ENCODE measurements at places on chromosomes 5 and 9. TPM values are rescaled to one million over a fixed set of nuclear protein-coding genes. Genes with fewer than 3 reads are reported as not detected.

- no peak overlapping the region for H3K4me3 ChIP-seq
- no peak for DNase-seq
- H3K36me3 ChIP-seq = no peaks in the 10 kb centered on the region
- no peak overlapping the region for H3K27ac ChIP-seq
- H3K27me3 ChIP-seq = no peaks in the 10 kb centered on the region
- H3K4me1 ChIP-seq = peaks cover 7% of the 10 kb centered on the region
These were observed 202.7 kb downstream of the PBX3 start for GRCh38 chr9:125949703-125950460.

DNA sequence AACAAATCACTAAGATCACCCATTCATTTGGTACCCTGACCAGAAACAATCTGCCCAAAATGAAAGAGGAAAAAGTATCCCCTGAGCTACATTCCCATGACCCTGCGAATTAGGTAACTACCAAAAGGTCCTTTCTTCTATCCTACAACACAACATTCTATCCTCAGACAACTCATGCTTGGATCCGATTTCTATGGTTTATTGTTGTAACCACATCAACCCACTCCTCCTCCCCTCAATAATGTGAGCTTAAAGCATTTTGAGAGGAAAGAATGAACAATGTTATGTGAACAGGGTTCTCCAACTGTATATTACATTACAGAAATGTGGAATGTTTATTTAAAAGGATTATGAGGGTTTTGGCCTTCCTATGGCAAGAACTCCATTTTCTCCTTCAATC is 4.0 kb downstream of the SLC35D2 start:
- H3K27ac ChIP-seq = no peak overlapping the region
- H3K27me3 ChIP-seq = no peaks in the 10 kb centered on the region
- peaks cover 49% of the 10 kb centered on the region for H3K4me1 ChIP-seq

DNA sequence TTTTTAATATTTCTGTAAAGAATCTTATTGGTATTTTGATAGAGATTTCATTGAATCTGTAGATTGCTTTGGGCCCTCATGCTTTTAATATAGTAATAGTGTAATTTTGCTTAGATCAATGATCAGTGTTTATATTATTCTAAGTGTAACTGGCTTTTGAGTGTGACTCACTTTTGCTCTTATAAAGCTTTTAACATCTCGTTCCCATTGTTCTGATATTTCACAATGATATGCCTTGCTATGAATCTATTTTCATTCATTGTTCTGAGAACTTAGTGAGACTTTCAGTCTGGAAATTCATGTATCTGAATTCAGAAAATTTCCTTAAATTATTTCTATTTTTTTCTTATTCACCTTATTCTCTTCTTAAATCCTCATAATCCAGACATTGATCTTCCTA is 13.5 kb upstream of the MAMDC2 start:
- no peak overlapping the region for H3K27ac ChIP-seq
- peaks cover 21% of the 10 kb centered on the region for H3K4me1 ChIP-seq
- no peak for DNase-seq
- no peaks in the 10 kb centered on the region for H3K27me3 ChIP-seq

DNA sequence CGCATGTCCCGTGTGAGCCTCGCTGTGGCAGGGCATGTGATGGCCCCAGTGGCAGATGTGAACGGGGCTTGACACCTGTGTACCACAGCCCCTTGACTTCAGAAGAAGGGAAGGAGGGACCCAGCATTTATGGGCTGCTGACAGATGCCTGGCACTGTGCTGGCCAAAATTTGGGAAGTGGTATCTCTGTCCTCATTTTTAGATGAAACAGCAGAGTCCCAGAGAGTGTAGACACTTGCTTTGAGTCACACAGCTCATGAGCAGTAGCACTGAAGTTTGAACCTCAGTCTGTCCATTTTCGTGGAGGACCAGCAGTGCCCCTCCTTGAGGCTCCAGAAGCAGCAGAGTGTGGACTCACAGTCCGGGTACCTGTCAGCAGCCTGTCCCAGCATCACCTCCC is 16.5 kb downstream of the NEK6 start:
- DNase-seq = no peak
- peak overlapping the region; percentile 74 for H3K27ac ChIP-seq
- H3K4me3 ChIP-seq = no peak overlapping the region
- H3K27me3 ChIP-seq = no peaks in the 10 kb centered on the region
- H3K36me3 ChIP-seq = no peaks in the 10 kb centered on the region
- peaks cover 35% of the 10 kb centered on the region for H3K4me1 ChIP-seq

BSPRY gene
- 0.57 TPM for total RNA-seq

GRCh38 chr5:154258531-154259217 is 68.1 kb downstream of the GALNT10 start:
- DNase-seq = peak; percentile 8
- peaks cover 15% of the 10 kb centered on the region for H3K4me1 ChIP-seq
- H3K36me3 ChIP-seq = no peaks in the 10 kb centered on the region

MCTP1 gene
- total RNA-seq = 18.1 TPM

CDH9 gene
- not detected for total RNA-seq

ELOVL7 gene
- total RNA-seq = 7.0 TPM

DNA sequence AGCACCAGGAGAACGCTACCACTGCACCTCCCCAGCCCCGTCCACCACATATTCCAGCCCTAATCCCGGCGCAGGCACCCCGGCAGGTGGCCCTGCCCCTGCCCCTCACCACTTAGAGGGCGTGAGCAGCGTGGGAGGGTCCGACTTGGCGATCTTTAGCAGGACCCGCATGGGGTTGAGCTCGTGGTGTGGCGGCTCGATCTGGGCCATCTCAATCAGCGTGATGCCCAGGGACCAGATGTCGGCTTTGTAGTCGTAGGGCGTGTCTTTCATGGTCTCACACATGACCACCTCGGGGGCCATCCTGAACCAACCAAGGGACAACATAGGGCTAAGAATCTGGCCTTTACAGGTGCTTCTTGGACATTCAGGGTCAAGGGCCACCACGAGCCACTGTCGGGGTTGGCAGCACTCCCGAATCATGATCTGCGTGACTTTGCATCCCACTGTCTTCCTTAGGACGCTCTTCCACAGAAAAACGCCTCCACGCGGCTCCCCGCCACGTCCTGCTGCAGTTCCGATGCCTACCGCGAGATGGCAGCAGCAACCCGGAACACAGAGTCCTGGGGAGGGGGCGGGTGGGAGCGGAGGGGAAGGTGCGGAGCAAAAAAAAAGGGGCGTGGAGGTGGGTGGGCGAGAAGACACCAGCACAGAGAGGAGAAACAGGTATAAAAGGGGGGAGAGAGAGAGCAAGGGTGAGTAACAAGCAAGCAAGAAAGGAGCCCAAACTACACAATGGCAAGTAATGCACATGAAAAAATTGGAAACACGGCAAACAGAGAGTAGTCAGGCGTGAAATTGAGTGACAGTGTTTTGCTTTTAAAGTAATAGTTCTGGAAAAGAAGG is 81.3 kb downstream of the STK10 start:
- peak overlapping the region; percentile 39 for H3K4me3 ChIP-seq
- H3K27ac ChIP-seq = peak overlapping the region; percentile 50
- peaks cover 57% of the 10 kb centered on the region for H3K4me1 ChIP-seq
- no peaks in the 10 kb centered on the region for H3K27me3 ChIP-seq
- no peak for DNase-seq
- peaks cover 13% of the 10 kb centered on the region for H3K36me3 ChIP-seq

- H3K4me3 ChIP-seq = no peak overlapping the region
- H3K27ac ChIP-seq = no peak overlapping the region
- H3K27me3 ChIP-seq = no peaks in the 10 kb centered on the region
- no peaks in the 10 kb centered on the region for H3K36me3 ChIP-seq
- no peaks in the 10 kb centered on the region for H3K4me1 ChIP-seq
These were observed 46.4 kb upstream of the WWC1 start for GRCh38 chr5:168244838-168245559.

DNA sequence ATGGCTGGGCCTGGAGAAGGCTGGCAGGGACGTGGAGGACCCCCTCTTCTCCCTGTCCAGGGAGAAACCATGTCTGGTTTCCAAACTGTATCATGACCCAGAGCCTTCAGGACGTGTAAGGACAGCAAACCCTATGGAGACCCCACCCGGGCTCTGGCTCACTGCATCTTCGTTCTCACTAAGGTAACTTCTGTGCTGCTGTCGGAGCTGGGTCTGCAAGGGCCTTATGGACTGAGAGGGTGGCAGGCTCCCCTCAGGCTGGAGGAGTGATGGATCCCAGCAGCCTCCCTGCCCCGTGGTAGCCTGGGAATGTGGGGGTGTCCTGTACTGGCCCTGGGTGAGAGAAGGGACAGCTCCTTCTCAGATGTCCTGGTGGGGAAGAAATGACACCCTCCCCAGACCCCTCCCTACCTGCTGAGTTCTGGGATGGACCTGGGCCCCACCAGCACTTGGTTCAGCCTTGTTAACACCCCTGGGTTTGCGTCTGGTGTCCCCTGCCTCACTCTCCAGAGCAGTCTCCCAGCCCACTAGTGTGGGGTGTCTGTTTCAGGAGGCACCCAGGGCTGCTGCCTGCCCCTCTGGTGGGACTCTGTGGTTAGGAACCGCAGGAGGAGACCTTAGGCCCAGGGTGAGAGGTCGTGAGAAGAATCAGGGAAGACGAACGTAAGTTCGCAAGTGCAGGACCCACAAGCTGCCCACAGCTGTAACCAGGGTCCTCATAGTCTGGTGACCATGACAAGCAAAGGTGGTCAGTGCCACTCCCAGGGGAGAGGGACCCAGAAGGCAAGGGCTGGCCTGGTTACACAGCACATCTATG is 6.6 kb downstream of the SPATA31E1 start:
- H3K27ac ChIP-seq = no peak overlapping the region
- no peaks in the 10 kb centered on the region for H3K36me3 ChIP-seq
- DNase-seq = peak; percentile 87
- no peak overlapping the region for H3K4me3 ChIP-seq
- no peaks in the 10 kb centered on the region for H3K27me3 ChIP-seq

PRUNE2 gene
- total RNA-seq = 586 TPM

- peaks cover 67% of the 10 kb centered on the region for H3K4me1 ChIP-seq
- no peaks in the 10 kb centered on the region for H3K27me3 ChIP-seq
- no peak overlapping the region for H3K4me3 ChIP-seq
- H3K27ac ChIP-seq = no peak overlapping the region
These were observed 36.0 kb upstream of the STXBP1 start for GRCh38 chr9:127575875-127576778.

ISL1 gene
- not detected for total RNA-seq

ZNF454 gene
- 3.7 TPM for total RNA-seq

DNA sequence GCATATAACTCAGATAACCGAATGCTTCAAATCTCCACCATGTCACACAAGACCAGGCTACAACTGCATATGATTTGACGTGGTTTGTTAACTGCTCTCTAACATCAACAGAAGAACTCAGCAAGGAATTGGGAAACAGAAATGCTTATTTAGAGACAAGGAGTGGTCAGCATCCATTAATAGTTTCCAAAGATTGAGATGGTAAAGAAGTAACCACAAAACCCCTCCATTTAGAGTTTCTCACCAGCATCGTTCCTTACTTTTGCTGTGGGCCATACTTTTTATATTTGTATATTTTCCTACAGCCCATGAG is 25.2 kb downstream of the DPYSL3 start:
- peaks cover 45% of the 10 kb centered on the region for H3K4me1 ChIP-seq
- no peak for DNase-seq
- H3K27ac ChIP-seq = peak overlapping the region; percentile 76
- H3K36me3 ChIP-seq = no peaks in the 10 kb centered on the region
- H3K4me3 ChIP-seq = no peak overlapping the region

SKP2 gene
- total RNA-seq = 9.2 TPM

DNA sequence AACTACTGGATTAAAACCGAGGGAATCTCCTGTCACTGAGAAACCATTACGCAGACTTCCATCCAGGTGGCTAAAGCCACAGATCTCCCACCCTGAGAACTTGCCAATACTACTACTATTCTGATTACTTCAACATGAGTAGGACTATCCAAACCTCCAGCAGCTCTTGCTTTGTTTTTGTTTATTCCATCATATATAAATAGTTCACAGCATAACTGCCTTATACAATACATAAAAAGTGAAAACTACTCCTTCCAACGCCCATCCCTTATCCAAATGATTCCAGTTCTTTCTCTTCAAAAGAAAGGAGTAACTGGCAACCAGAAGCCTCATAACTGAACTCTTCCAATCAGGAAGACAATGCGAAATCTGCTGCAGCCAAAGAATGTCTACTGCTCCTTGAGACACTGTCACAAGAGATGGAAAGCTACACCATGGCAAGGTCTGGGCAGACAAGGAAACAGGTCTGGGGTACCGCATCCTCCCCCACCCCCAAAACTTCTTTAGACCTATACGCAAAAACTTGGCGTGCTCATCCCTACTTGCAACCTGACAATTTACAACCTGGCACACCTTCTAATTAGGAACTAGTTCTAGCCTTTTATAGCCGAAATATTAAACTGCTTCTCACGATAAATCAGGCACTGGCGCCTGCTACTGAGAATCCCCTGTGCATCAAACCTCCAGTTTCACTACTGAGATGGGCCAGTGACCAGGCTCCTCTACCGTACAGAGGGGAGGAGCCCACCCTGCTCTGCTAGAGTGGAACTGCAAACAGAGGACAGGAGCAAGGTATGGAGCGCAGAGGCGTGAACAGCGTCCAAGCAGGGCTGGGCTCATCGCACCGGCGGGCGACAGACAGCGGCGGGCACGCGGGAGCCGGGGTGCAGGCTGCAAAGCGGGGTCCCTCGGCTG is 986 bp downstream of the PLPP1 start:
- H3K27ac ChIP-seq = peak overlapping the region; percentile 97
- H3K36me3 ChIP-seq = no peaks in the 10 kb centered on the region
- peak; percentile 91 for DNase-seq
- H3K27me3 ChIP-seq = no peaks in the 10 kb centered on the region

DNA sequence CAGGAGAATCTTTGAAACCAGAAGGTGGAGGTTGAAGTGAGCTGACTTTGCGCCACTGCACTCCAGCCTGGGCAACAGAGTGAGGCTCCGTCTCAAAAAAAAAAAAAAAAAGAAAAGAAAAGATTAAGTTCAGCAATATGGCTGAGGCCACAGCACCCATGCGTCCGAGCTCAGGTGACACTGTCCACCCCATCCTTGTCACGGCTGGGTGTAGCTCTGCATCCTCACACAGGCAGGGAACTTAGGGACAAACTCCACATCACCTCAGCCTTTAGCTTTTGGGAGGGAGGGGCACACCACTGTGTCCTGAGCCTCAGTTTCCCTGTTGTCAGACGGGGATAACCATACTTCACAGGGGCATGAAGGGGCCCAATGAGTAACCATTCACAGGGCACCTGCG is 15.5 kb downstream of the FGD3 start:
- no peak overlapping the region for H3K4me3 ChIP-seq
- no peak overlapping the region for H3K27ac ChIP-seq
- no peaks in the 10 kb centered on the region for H3K4me1 ChIP-seq
- DNase-seq = no peak

- H3K36me3 ChIP-seq = no peaks in the 10 kb centered on the region
- H3K27ac ChIP-seq = no peak overlapping the region
- H3K4me1 ChIP-seq = no peaks in the 10 kb centered on the region
- DNase-seq = no peak
- H3K27me3 ChIP-seq = no peaks in the 10 kb centered on the region
These were observed 36.8 kb downstream of the SLC1A3 start for GRCh38 chr5:36643162-36643561.

GRCh38 chr9:137381501-137382443 is 41.2 kb downstream of the EXD3 start:
- H3K27me3 ChIP-seq = no peaks in the 10 kb centered on the region
- no peak overlapping the region for H3K27ac ChIP-seq
- peaks cover 3% of the 10 kb centered on the region for H3K4me1 ChIP-seq
- H3K4me3 ChIP-seq = no peak overlapping the region

Measured in esophagus muscularis mucosa (tissue), 4 donors.